Inflammatory macrophage (primary cell): ENCODE measurements at places on chromosomes 6 and 20.

GRCh38 chr6:106249658-106250057, 75.9 kb downstream of the ATG5 start:
- no peak for DNase-seq

DNA sequence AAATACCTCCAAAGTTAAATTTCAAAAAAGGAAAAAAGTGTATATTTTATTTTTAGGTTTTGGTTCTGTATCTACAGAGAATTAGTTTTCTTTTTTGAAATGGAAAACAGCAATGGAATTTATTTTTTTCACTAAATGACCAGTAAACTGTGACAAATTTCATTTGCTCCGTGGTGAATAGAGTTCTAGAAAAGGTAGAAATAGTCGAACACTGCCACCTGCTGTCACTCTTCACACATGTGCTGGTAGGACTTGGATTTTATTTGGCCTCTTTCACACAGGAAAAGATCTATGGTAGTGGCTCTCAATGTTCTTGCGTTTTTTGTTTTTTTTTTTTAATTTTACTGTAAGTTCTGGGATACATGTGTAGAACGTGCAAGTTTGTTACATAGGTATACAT, 312.5 kb downstream of the EYA4 start:
- DNase-seq, result peak; percentile 8

DNA sequence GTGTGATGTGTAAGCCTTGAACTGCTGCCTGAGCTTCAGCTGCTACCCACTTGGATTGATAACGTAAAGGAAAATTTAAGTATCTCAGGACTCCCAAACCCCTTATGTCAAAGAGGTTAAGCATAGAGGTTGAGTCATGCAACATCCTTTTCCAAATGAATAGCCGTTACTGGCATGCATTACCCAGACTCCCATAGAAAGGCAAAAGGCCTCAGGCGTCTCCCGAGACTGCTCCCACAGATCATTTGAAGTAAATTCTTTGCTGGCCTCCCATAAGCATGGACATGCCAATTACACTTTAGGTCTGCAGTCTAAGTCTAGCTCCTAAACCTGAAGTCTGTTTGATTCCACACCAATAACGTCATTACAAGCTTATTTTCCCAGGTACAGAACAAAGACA, 14.7 kb downstream of the IPCEF1 start:
- no peak for DNase-seq

DNA sequence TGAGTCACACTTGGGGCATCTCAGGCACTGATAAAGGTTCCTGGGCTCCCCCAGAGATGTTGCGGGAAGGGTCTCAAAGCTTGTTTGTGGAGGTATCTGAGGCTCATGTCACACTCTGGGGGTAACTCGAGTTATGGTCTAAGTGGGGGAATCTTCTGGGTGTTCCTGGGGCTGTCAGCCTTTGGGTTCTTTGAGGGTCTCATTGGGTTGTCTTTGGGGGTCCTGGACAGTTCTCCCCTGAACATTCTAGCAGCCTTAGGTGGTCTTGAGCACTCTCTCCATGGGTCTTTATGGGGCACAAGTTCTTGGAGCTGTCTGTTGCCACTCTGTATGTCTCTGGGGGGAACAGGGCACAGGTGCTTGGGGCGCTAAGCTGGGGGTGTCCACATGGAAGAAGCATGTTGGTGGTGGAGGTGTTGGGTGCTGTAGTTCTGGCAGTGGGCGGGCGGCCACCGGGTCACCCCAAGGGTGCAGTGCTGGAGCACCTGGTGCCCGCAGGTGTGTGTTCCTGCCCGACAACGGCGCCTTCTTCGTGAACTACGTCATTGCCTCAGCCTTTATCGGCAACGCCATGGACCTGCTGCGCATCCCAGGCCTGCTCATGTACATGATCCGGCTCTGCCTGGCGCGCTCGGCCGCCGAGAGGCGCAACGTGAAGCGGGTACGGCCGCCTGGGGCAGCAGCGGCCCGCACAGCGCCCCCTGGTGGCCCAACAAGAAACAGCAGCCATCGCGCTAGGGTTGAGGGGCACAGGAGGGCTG, 7.1 kb upstream of the CAPN11 start:
- DNase-seq, result peak; percentile 72

DNA sequence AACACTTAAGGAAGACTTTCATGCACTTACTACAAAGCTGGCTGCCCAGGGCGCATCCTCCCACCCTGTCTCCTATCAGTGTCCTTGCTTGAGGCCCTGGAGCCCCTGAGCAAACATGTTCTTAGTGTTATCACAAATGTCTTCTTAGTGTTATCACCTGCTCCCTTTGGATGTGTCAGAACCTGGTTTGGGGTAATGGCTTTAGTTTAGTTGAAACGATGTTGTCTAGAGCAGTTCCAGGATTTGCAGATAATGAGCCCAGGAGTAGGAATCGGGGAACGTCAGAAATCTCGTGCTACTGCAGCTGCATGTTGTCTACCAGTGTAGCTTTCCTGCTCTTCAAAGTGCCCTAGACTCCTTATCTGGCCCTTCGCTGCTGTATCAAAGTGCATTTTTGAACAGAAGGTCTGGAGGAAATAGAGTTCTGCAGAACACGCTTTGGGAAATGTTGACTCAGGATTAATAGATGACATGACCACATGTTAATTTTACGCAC, 69.6 kb downstream of the PHACTR2 start:
- DNase-seq, result no peak

DNA sequence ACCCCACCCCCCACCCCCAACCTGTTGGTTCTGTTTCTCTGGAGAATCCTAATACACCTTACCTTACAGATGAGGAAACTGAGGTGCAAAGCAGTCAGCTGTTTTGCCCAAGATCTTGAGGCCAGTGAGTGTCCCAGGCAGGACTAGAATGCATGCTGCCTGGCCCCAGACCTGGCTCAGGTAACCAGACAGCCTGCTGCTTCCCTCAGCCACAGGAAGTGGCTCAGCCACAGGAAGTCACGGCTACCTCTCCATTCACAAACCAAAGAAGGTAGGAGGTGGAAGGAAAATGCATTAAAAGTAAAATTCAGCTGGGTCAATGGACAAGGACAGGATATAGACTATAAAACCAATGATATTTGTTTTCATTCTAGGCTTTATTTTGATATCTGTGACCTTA, 517.6 kb downstream of the CD83 start:
- no peak for DNase-seq

DNA sequence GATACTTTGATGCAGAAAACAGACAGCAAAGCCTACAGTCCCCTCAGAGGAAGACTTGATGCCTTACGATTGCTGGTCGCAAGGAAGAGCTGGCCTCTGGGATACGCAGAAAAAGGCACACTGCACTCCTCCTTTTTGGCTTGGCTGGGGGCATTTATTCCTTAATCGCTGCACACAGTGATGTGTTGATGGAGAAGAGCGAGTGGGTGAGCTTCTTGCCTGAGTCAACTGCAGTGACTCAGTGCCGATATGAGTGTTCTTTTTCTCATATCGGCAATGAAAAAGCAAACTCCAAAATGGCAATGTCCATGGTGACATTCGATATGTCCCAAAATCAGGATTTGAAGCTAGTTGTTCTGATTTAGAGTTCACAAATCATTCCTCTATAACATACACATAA, 794.8 kb downstream of the HACE1 start:
- DNase-seq, result no peak

- no peak for DNase-seq
These were observed 675.2 kb upstream of the FLRT3 start for GRCh38 chr20:15012566-15012965.

- no peak for DNase-seq
These were observed 2.7 kb downstream of the MYT1 start for GRCh38 chr20:64166721-64167615.

- no peak for DNase-seq
These were observed 61.8 kb downstream of the BANF2 start for GRCh38 chr20:17761604-17762003.

DNA sequence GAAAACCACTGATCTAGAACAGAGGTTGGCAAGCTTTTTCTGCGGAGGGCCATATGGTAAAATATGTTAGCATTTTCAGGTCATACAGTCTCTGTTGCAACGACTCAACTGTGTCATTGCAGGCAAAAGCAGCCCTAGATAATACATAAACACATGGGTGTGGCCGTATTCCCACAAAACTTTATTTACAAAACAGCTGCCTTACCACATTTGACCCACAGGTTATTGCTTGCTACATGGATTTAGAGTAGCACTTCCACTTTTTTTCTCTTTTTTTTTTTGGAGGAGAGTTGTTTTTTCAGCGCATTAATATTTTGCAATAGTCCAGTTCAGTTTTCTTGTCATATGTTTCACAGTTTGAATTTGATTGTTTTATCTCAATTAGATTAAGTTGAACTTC, 2.5 kb upstream of the IGF2R start:
- DNase-seq, result peak; percentile 93

- DNase-seq, result no peak
These were observed 83.2 kb downstream of the CDC5L start for GRCh38 chr6:44470746-44471145.

GRCh38 chr6:54907355-54907754, 60.8 kb downstream of the FAM83B start:
- DNase-seq, result no peak

DNA sequence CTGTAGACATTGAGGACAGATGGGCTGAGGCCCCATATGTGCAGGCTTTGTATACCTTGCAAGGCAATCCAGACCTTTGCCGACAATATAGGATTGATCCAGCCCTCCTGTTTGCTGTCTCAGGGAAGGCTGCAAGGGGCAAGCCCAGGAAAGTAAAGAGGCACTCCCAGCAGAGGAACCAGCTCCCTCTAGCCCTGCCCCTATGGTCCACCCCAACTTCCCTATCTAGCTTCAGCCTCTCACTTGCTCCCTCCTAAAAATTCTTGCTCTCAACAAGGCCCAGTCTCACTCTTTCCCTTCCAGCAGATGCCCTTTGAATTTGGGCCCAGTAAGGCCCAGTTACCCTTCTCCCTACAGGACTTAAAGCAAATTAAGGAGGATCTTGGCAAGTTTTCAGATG, 92.6 kb downstream of the JARID2 start:
- peak; percentile 27 for DNase-seq

DNA sequence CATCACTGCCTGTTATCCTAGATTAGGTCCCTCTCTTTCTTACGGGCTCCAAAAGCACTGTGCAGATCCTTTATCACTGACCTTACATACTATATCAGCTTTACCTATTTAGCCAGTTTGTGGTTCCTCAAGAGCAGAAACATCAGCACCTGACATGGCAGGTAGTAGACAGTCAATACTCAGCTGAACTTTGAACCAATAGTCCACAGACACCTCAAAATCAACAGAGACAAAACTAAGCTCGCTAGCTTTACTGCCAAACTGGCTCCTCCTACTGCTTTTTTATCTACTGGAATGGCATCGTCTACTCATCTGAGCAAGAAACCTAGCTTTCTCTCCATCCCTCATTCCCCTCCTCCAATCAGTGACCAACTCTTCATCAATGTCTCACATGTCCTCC, 5.6 kb downstream of the IL17A start:
- DNase-seq, result no peak

- DNase-seq, result no peak
These were observed 7.7 kb downstream of the GNMT start for GRCh38 chr6:42968126-42968701.

GRCh38 chr6:19210849-19211590, 626.1 kb upstream of the ID4 start:
- DNase-seq, result no peak

GRCh38 chr6:136335736-136336363, 46.2 kb upstream of the BCLAF1 start:
- no peak for DNase-seq

DNA sequence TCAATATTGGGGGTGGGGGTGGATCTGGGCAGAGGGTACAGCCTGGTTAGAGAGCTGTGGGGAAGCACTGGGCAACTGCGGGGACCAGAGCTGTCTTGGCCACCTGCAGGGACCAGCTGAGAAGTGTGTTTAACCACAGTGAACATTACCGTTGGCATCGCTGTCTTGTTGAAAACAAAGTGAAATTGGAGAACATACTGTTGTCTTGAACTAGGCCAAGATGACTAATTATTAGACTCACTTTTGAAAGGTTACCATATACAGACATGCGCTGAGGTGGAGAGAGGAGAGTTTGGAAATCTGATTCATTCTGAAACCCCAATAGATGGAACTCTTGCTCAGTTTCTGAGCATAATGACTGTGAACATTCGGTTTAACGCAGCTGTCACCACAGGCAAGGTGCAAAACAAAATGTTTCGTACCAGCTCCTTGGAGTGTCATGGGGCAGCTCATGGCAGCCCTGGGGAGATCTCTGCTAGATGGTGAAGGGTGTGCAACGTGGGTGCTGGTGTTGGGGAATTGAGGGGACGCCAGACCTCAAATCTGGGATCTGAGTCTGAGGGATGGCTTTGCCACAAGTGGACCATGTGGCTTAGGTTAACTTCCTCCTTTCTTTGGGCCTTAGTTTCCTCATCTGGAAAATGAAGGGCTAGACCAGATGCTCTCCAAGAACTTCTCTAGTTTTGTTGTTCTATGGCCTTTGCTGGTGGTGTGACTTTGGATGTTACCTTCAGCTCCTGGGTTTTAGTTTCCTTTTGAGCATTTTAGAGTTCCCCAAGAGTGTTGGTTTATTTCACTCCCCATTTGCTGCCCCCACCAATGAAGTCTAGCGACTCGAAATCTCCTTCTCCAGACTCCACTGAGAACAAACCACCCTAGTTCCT, 24.6 kb upstream of the GTSF1L start:
- DNase-seq, result peak; percentile 13
